ENCODE measurements at places on chromosomes 7 and 10.

DNA sequence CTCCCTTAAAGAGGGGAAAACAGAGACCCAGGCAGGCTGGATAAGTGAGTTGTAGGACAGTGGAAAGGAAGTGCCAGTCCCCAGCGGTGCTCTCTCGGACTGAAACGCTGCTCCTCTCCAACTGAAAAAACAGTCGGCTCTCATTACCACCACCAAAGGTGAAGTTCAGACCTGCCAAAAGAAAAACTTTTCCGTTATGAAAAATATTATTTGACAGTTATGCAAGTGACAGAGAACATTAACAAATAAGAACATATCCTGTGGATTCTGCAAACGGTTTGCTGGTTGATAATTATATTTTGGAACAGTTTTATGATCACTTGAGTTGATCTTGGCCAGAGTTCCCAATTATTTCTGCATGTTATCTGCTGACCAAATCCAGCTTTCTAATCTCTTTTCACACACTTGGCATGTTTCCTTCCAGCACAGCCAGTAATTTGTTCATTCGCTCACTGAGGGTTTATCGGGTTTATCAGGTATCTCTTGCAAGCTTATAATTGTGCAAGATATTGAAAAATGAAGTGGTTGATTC is 82.6 kb downstream of the PTPRE start:
- DNase-seq = no peak

- DNase-seq = no peak
Measured at GRCh38 chr10:74825371-74826141, 844 bp upstream of the KAT6B start.

- DNase-seq = no peak
Measured at GRCh38 chr10:6195376-6195775, 7.4 kb upstream of the PFKFB3 start.

DNA sequence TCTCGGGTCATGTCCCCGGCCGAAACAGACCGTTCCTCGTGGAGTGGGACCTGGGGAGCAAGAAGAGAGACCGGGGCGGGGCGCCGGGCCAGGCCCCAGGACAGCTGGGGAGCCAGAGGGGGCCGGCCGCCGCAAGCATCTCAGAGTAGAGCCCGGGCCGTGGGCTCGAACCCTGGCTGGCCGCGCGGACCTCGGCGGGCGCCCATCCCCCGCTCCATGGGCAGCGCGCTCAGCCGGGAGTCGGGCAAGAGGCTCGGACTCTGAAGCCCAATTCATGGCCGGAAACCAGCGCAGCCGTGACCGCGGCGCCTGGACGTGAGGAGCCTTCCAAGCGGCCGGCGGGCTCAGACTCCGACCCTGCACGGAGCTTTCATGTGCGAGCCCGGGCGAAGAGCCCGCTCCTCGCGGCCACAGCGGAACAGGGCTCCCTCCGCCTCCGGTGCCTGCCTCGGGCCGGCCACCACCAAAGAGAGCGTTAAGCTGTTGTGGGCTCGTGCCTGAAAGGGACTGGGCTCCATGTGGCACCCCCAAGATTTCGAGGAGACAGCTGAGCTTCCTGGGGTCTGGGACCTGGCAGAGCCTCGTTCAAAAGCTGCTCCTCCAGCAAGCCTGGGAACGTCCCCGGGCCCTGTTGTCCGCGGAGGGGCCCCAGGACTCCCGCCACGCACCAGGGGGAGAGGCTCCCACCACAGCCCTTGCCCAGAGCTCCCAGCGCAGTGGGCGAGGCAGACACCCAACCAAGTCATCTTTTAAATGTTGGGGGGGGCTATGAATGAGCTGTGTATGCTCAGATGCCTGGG is 757 bp upstream of the GRID1 start:
- no peak for DNase-seq

DNA sequence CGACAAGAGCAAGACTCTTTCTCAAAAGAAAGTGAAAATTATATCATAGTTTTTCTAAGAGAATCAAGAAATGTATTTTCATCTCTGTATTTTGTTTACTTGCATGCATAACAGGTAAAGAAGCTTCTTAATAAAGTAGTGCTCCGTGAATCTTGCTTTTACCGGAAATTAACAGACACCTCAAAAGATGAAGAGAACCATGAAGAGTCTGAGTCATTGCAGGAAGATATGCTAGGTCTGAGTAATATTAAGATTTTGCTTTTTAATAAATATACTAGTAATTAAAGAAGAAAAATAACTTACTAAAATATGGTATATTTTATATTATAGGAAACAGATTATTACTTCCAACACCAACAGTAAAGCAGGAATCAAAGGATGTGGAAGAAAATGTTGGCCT is 39.5 kb upstream of the STOX1 start:
- DNase-seq = no peak

DNA sequence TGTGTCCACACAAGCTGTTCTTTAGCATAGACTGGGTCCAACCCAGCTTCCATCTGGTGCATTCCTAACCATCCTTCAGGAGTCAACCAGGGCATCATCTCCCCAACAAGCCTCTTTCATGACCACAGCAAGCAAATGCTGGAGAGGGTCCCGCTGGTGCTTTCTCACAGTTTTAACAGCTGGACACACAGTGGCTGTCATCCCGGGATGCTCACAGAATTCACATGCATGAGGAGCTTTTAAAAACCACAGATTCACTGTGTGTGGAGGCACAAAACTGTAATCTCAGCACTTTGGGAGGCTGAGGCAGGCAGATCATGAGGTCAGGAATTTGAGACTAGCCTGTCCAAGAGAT is 6.4 kb upstream of the CYP3A7 start:
- DNase-seq = no peak

DNA sequence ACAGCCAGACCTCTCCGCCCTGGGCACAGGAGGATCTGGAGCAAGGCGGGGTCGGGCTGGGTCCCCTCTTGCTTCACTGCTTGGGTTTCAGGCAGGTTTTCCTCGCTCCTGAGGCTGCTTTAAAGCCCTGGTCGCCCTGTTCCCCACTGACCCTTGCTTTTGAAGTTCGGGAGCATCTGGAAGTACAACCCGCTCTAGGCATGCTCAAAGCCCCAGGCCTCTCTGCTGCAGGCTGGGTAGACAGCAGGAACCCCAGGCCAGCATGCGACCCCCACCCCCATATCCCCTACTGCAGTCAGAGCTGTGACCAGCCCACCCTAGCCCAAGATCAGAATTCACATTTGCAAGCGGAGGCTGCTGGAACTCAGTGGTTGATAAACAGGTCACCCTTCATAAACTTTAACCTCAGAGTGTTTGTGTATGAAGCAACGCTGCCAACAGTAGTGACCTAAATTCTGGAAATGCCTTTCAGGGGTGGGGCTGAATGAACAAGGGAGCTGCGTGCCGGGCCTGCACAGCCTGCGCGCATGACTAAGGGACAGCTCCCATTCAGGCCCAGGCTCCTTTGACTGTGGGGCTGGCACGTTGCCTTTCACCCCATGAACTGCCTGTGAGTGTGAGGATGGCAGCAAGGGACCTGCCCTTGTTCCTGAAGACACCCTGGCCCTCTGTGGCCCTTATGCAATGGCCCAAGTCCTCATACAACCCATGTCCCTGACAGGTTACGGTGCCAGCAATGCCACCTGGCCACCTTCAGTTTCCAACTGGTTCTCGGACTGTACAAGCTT is 52.5 kb downstream of the PROSER2 start:
- no peak for DNase-seq

GRCh38 chr7:3995187-3995586 is 686.9 kb upstream of the FOXK1 start:
- no peak for DNase-seq

- no peak for DNase-seq
Measured at GRCh38 chr7:16609842-16610450, 35.6 kb downstream of the ANKMY2 start.

DNA sequence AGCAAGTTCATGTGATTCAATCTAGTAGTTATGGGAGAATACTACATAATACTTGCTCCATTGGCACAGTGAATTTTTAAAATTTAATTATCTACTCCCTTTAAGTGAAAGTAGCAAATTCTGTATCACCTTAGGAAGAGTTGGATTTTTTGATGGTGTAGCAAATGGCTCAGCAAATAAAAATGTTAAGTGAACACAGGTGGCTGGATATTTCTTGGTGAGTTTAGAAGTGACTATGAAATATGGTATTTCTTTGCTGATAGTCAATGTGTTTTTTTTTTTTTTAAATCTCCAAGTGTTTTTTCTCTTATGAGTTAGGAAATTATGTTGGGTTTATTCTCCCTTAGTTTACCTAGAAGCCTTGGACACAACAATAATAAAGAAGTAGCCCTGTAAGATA is 67.8 kb downstream of the CREM start:
- DNase-seq = no peak

DNA sequence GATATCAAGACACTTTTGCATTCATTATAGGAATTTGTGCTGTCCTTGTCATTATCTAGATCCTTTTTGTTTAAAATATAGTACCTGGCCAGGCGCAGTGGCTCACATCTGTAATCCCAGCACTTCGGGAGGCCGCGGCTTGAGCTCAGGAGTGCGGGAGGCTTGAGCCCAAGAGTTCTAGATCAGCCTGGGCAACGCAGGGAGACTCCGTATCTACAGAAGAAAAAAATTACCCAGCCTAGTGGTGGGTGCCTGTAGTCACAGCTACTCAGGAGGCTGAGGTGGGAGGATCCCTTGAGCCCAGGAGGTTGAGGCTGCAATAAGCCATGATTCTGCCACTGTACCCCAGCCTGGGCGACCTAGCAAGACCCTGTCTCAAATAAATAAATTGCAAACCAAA is 621 bp upstream of the MORN4 start:
- no peak for DNase-seq
